ENCODE measurements at places on chromosomes 13 and 19. TPM values are rescaled to one million over a fixed set of nuclear protein-coding genes. Genes with fewer than 3 reads are reported as not detected.

The SELENOV gene
- total RNA-seq = not detected

The CEACAM4 gene
- not detected for total RNA-seq

The CBARP gene
- 4.6 TPM for total RNA-seq

The ZNF534 gene
- total RNA-seq = not detected

The CEACAM19 gene
- total RNA-seq = 0.33 TPM

The ZNF808 gene
- total RNA-seq = 17.9 TPM
